ENCODE measurements at places on chromosomes 7 and 10.

DNA sequence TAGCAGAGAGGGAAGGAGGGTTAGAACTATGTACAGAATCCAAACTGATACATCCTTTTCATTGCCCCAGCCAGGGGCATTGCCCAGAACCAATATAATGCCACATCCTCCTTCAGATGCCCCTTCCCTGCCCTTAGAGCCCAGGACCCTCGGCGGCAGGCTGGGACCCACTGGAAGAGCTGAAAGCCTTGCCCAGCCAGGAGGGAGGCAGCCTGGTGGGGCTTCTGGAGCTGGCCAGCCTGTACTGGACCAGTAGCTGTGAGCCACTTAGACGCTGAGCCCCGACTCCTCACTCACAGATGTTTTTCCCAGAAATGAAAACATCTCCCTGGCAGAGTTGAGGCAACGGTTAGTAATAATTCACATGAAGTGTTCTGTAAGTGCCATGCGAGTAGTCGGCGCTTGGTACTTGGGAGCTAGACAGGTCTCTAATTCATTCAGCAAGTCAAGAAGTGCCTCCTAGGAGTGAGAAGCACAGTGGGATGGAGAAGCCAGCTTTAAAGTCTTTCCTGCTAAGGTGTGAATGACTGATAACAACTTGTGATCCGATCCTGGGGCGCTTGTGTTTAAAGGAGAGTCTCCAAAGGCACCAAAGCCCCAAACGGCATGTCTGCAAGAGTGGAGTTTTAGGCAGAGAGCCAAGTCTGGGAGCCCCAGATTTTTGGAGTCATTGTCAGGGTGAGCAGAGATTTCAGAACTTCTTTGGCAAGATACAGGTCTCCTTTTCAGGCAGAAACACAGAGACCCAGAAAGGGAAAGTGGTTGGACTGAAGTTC is 9.8 kb downstream of the VSIR start:
- no peak for DNase-seq

- DNase-seq, result no peak
Observed at GRCh38 chr10:128759174-128759573, 633.0 kb upstream of the MKI67 start.

DNA sequence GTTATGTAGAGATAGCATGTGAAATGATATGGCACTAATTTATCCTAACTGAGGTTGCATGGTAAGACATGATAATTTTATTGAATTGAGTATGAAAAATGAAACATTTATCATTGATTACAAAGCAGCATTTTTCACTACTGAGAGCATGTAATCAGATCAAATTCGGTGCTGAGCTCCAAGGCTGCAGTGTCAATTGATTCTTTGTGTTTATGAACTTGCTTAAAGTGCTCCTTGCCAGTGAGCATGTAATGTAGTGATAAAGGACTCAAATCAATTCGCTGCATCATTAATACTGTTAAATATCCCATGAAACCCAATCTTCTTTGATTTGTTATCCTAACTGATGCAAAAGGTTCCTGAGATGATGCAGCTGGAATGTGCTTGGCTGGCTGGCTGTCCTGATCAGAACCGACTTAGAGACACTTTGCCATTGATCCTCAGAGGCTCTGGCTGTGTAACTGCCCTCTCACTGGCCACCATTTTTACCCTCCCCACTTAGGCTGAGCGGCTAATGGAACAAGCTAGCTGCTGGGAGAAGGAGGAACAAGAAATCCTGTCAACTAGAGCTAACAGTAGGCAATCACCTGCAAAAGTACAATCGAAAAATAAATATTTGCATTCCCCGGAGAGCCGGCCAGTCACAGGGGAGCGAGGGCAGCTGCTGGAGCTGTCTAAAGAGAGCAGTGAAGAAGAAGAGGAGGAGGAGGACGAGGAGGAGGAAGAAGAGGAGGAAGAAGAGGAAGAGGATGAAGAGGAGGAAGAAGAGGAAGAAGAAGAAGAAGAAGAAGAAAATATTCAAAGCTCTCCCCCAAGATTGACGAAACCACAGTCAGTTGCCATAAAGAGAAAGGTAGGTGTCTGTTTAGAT is 89.8 kb upstream of the SAMD8 start:
- DNase-seq, result no peak

- DNase-seq, result peak; percentile 67
Observed at GRCh38 chr7:74544706-74545469, 91.2 kb downstream of the GTF2IRD1 start.

- DNase-seq, result no peak
Observed at GRCh38 chr7:158125091-158125490, 462.5 kb downstream of the PTPRN2 start.

GRCh38 chr10:102135956-102136526 is 3.2 kb downstream of the PPRC1 start:
- DNase-seq, result no peak

- DNase-seq, result no peak
Observed at GRCh38 chr7:130342701-130343380, 1.8 kb upstream of the CPA5 start.

All from iris pigment epithelial cell (primary cell).